ENCODE measurements at places on chromosomes 1 and 21. TPM values are rescaled to one million over a fixed set of nuclear protein-coding genes. Genes with fewer than 3 reads are reported as not detected.

OR14A2 gene
- not detected for total RNA-seq

RXRG gene
- total RNA-seq: 1.9 TPM

TEKT2 gene
- not detected for total RNA-seq

RIMKLA gene
- total RNA-seq: 5.3 TPM

TRABD2B gene
- total RNA-seq: 4.2 TPM

LEFTY2 gene
- not detected for total RNA-seq

PRAMEF9 gene
- not detected for total RNA-seq

RNU1-2 gene
- under 0.01 TPM for total RNA-seq

SPATA46 gene
- not detected for total RNA-seq

EVI5 gene
- total RNA-seq: 41.2 TPM

KCNE2 gene
- total RNA-seq: 0.40 TPM

- no peak for DNase-seq
Observed at GRCh38 chr21:45892156-45892915, 89.2 kb upstream of the COL6A1 start.

GRCh38 chr1:185412385-185413087 lies 95.5 kb upstream of the IVNS1ABP start:
- DNase-seq: no peak

- no peak for DNase-seq
Observed at GRCh38 chr1:167344112-167344511, 123.4 kb downstream of the POU2F1 start.

- DNase-seq: no peak
Observed at GRCh38 chr21:46486481-46487126, 27.9 kb downstream of the DIP2A start.

DNA sequence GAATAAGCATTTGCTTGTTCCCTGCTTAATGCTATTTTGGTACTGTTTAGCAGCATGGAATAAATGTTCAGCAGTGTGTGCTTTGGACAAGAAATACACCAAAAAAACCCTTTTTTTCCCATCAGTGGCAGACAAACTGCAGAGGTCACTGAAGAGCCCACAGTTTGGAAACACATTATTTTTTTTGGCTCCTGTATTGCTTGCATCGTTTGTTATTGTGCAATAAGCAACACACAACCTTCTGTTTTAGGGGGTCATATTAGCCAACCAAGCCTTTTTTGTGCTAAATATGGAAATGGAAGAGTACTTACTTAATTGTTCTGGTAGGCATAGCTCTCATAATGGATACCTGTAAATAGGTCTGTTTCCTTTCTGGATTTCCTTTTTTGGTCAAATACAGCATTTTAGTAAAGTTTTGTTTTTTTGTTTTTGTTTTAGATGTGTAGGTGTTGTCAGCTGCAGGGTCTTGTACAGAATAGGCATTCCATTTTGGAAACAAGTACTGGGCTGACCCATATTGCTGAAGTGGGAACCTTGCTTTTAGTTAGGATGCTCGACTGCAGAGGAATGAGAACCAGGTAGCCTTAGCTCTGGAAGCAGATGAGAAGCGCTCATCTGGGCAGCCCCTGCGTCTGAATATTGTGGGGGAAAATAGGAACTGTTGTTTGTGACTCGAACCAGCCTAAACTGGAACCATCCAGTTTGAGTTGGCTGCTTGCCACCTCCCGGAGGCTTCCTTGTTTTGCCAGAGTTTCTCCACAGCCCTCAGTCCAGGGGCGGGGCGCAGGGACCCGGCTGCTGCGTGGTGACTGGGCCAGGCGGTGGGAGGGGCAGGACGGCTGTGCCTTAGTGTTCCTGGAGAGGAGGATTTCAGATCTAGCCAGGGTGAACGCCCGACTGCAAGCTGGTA lies 38.4 kb downstream of the SPEN start:
- peak; percentile 99 for DNase-seq

- DNase-seq: no peak
Observed at GRCh38 chr1:26785611-26786436, 1.9 kb upstream of the PIGV start.

DNA sequence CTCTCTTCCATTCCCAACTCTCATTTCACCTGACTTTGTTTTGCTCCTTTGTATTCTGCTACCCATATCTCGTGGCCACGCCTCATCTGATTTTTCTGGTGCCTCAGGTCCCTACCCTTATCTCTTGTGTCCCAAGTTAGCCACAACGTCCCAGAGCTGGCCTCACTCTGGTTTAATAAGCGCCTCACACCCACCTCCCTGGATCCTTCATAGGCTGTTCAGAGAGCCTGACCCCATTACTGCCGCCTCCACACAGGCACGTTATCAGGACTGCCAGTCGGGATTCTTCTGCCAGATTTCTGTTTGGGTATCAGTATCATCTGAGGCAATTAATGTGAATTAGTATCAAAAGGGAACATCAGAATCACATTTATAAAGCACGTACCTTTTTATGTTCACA lies 34.7 kb upstream of the TMEM125 start:
- DNase-seq: no peak

- no peak for DNase-seq
Observed at GRCh38 chr1:93078638-93078985, 471 bp upstream of the MTF2 start.

- DNase-seq: peak; percentile 72
Observed at GRCh38 chr1:208528578-208529240, 284.5 kb upstream of the PLXNA2 start.

DNA sequence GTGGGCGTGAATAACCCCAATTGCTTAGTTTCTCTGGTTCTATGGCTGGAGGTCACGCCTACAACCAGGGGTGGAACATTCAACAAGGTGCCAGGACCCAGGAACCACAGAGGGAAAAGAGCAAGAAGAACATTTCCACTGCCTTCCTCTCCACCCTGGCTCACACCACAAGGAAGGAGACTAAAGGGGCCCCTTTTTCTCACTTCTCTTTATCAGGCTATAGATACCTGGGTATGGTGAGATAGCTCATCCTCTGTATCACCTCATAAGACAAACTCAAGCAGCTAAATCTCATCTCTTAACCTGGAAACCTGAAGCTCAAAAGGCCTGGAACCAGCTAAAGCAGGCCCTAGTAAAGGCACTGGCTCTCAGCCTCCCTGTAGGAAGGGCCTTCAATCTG lies 438.8 kb upstream of the OLFM3 start:
- DNase-seq: no peak

GRCh38 chr1:160117709-160118183 lies 2.2 kb downstream of the ATP1A2 start:
- no peak for DNase-seq

- no peak for DNase-seq
Observed at GRCh38 chr1:221310180-221310579, 430.9 kb downstream of the HLX start.

- DNase-seq: no peak
Observed at GRCh38 chr21:44405948-44406872, 49.1 kb upstream of the LRRC3 start.

DNA sequence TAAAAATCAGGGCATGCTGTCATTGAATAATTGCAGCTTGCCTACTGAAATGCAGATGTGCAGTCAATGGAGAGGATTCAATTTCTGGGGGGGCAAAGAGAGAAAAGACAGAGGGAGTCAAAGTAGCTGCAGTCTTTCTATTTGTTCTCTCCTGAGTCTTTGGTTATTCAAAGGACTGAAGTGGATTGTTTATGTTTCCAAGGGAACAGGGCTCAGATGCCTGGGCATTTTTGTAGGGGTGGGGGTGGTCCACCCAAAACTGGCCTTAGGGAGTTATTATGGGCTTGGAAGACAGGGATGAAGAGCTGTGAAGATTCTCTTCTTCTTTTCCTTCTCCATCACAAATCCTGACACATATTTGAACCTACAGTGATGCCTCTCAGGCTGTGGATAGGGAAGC lies 408.8 kb upstream of the DAB1 start:
- no peak for DNase-seq

DNA sequence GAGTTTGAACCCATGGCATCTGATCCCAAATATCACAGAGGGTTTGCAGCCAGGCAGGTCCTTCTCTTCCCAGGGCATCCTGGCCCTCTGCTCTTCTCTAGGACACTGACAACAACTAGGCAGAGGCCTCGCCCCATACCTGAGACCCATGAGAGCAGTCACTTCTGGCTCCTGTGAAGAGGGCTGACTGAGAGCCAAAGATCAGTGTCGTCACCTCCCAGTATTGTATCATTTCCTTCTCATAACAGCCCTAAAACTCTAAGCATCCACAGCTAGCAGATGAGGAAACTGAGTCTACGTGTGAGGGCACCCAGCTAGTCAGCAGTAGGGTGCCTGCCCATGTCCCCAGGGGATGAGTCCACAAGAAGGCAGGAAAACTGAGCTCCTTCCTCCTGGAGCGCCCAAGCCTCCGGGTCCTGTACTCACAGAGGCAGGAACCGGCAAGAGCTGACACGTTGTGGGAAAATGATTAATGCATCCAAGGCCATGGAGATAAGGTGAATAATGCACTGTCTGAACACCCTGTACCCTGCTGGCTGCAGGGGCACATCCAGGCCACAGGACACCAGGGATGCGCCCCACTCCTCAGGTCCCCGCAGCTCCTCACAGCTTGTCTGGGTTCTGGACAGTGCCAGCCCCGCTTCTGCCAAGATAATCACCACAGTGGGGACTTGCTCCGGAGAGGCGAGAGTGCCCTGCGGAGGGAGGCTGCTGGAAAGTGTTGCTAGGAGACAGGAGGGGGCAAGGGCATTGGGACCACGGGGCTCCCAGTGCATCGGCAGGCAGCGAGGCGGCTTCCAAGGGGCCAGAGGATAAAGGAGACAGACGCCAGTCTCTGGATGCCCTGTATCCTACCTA lies 340.0 kb downstream of the NPHP4 start:
- DNase-seq: no peak

All from esophagus muscularis mucosa (tissue), 4 donors.